Sciatic nerve (tissue), 2 donors: ENCODE measurements at places on chromosomes 13 and 19.

GRCh38 chr19:2952953-2953481, 8.2 kb upstream of the ZNF77 start:
- DNase-seq = no peak

DNA sequence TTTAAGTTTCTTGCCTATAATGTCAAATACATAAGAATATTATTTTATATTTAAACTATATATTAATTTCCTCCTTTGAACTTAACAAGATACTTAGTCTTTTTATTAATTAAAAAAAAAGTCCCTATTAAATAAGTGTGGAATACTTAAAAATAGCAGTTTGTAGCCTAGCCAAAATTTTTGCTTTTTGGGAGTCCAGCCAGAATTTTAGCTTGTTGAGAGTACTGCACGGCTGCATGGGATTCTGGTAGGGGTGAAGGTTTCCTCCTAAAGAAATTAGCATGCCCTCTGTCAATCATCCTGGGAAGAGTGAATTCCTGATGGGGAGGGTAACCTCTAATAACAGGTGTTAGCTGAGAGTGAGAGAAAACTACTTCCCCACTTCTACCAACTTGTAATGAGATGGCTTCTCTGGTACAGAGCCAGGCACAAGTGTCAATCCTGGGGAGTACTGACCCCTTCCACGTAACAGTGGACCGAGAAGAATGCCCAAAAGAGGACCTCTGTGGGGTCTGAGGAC, 195.7 kb downstream of the SPRY2 start:
- DNase-seq = no peak

DNA sequence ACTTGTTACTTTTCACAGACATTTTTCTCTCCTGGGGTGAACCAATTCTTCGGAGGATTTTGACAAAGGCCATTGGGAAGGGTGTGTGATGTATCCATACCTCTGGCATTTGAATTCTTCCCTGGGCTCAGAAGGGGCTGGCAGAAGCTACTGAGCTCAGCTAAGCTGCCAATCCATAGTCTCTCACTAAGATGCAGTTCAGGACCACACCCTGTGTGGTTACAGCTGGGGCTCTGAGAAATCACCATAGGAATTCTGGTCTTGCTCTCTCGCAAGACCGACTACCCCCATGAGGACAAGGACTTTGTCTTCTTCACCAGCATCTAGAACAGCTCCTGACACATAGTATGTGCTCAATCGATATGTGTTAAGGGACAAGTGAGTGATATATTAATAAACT, 6.0 kb downstream of the C13orf42 start:
- DNase-seq = no peak

DNA sequence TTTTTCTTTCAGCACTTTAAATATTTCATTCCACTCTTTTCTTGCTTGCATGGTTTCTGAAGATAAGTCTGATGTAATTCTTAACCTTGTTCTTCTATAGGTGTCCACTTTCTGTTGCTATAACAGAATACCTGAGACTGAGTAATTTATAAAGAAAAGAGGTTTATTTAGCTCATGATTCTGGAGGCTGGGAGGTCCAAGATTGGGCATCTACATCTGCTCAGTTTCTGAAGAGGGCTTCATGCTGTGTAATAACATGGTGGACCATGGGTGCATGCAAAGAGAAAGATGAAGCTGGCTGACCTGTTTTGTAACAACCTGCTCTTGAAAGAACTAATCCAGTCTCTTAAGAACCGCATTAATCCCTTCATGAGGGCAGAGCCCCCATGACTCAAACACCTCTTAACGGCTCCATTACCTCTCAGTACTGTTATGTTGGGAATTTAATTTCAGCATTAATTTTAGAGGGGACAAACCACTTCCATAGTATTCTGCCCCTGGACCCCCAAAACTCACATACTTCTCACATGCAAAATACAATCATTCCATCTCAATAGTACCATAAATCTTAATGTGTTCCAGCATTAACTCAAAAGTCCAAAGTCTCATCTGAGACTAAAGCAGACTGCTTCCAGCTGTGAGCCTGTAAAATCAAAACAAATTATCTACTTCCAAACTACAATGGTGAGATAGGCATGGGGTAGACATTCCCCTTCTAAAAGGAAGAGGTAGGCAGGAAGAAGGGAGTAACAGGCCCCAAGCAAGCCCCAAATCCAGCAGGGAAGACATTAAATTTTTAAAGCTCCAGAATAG, 9.6 kb upstream of the FGF9 start:
- no peak for DNase-seq

GRCh38 chr19:18023622-18024251, 15.8 kb downstream of the ARRDC2 start:
- peak; percentile 92 for DNase-seq

DNA sequence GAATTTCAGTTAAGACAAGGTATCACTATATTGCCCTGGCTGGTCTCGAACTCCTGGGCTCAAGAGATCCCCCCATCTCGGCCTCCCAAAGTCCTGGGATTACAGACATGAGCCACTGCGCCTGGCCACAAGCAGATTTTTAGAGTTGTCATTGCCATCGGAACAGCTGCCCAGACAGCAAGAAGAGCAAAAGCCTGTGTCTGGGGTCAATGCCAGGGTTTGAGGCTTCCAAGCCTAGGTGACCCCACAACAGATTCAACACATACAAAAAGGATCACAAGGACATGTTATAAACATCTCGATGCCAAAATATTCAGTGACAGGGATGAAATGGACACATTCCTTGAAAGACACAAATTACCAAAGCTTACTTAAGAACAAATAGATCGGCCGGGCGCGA, 40.1 kb upstream of the KLF2 start:
- DNase-seq = no peak

GRCh38 chr13:114258589-114258988, 22.8 kb upstream of the UPF3A start:
- DNase-seq = no peak
